ENCODE measurements at places on chromosomes 1 and 21.

GRCh38 chr1:147891088-147891487 lies 11.5 kb upstream of the GJA8 start:
- no peak for DNase-seq

DNA sequence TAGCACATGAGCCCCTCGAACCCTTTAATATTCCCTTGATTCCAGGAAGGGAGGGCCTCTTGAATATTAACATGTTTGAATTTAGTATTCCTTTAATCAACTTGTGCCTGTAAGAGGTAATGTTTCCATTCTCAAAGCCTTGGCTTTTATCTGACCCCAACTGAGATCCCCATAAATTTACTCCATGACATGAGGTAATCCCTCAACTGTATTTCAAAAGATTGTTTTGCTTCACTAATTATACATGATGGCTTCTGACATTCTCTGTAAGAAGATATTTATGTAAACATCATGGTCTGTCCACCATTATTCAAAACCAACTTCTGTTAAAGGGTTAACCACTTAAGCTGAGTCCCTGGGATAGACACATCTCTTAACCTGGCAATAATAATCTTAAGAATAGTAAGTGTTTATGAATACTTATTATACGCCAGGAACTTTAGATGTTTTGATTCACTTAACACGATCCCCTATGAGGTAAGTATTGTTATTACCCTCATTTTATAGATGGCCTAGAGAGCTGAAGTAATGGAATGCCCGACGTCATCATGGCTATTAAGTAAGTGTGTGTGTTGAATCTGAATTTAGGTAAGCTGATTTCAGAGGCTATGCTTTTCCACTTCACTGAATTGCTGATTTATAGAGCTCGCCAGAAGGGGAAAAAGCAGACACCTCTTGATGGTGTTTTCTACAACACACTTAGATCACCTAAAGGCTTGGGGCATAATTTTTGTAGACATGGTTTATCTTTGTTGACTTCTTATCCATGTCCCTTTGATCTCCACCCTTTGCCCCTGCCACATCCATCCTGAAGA lies 11.1 kb downstream of the KRTAP19-1 start:
- no peak for DNase-seq

DNA sequence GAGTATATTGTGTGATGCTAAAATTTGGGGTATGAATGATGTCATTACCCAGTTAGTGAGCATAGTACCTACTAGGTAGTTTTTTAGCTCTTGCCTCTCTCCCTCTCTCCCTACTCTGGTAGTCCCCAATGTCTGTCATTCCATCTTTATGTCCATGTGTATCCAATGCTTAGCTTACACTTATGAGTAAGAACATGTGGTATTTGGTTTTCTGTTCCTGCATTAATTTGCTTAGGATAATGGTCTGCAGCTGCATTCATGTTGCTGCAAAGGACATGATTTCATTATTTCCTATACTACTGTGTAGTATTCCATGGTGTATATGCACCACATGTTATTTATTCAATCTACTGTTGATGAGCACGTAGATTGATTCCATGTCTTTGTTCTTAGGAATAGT lies 54.4 kb upstream of the NEGR1 start:
- no peak for DNase-seq

GRCh38 chr1:71046891-71047634 lies 553 bp downstream of the PTGER3 start:
- no peak for DNase-seq

- no peak for DNase-seq
These were observed 53.6 kb upstream of the MUTYH start for GRCh38 chr1:45393718-45394302.

GRCh38 chr1:226698659-226699058 lies 40.4 kb downstream of the ITPKB start:
- no peak for DNase-seq

GRCh38 chr1:180026556-180026955 lies 71.9 kb downstream of the CEP350 start:
- no peak for DNase-seq

- DNase-seq, result no peak
These were observed 14.1 kb downstream of the PKN2 start for GRCh38 chr1:88698140-88698539.

GRCh38 chr1:248696261-248696660 lies 6.3 kb downstream of the OR14I1 start:
- no peak for DNase-seq

- no peak for DNase-seq
These were observed 176.7 kb downstream of the GALNT2 start for GRCh38 chr1:230243583-230244353.

DNA sequence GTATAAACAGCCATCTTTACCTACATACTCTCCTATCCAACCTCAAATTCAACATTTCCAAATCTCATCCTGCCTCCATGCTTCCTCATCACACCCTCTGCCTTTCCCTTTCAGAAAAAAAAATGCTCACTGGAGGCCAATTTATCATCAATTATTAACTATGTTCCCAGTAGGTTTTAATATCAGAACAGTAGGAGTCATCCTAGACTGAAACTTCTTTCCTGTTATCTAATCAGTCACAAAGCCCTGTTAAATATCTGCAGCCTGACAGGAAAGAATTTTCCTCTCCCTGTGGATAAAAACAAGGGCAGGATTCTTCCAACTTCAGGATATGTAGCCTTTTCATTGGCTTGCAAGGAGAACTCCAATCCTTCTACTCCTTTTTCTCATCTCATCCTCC lies 28.4 kb downstream of the EGLN1 start:
- DNase-seq, result no peak

- no peak for DNase-seq
These were observed 6.8 kb downstream of the CDC42BPA start for GRCh38 chr1:227311389-227312001.

DNA sequence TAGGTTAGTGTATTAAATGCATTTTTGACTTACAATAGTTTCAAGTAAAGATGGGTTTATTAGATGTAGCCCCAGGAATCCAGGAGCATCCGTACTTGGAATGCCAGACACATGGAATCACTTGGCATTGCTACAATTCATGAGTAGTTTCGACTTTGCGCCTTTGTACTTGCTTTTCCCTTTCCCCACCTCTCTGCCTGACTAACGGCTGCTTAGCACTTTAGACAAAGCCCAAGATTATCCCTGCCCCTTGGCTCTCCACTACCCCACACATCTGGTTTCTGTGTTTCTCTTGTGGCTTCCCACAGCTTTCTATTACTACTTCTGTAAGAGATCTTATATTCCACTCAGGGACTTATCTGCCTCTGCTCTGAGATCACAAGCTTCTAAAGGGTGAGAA lies 397.7 kb upstream of the POU3F1 start:
- peak; percentile 20 for DNase-seq

GRCh38 chr1:22611530-22611947 lies 24.9 kb upstream of the C1QA start:
- peak; percentile 4 for DNase-seq

GRCh38 chr1:40658751-40659648 lies 6.5 kb downstream of the RIMS3 start:
- no peak for DNase-seq

DNA sequence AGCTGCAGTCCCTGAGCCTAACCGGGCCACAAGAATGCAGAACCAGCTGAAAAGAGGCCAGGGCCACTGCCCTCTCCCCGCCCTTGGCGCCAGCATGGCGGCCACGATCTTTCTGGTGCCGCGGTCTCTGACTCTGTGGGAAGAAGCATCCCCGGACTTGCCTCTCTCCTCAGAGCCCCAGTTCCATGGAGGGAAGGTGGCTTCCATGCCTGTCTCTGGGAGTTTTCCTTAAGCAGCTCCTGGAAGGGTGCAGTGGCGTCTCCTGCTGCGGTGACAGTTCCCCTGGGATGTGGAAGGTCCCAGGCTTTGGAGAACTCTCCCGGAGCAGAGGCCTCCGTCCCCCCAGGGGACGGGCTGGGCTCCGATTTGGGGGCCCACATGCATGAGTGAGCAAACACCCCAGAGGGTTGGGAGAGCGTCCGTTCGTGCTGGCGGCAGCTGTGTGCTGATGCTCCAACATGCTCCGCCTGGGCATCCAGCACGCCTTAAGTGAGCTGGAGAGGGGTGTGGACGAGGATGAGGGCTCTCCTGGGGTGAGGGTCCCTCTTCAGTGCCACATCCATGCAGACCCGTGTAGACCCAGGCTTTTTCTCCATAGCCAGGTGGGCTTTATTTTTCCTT lies 109.8 kb upstream of the COL6A1 start:
- no peak for DNase-seq

DNA sequence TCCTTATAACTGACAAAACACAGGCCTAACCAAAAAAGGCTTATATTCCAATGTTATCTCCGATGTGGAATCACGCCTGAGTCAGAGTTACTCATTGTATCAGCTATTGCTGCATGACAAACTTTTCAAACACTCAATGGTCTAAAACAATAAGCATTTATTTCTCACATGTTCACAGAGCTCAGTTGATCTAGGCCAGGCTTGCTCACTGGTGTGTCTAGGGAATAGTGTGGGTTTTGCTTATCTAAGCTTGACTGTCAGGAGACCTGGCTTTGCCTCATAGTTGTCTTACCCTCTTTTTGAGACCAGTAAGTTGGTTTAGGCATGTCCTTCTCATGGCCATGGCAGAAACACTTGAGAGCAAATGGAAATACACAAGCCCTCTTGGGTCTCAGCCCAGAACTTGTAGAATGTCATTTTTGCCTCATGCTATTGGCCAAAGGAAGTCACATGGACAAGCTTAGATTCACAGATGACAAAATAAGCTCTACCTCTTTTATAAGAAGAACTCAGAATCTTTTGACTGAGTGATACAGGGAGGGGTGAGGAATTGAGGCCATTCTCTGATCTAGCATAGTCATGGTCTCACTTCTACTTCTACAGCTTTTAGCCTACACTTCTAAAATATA lies 130.8 kb downstream of the HMCN1 start:
- DNase-seq, result peak; percentile 71

DNA sequence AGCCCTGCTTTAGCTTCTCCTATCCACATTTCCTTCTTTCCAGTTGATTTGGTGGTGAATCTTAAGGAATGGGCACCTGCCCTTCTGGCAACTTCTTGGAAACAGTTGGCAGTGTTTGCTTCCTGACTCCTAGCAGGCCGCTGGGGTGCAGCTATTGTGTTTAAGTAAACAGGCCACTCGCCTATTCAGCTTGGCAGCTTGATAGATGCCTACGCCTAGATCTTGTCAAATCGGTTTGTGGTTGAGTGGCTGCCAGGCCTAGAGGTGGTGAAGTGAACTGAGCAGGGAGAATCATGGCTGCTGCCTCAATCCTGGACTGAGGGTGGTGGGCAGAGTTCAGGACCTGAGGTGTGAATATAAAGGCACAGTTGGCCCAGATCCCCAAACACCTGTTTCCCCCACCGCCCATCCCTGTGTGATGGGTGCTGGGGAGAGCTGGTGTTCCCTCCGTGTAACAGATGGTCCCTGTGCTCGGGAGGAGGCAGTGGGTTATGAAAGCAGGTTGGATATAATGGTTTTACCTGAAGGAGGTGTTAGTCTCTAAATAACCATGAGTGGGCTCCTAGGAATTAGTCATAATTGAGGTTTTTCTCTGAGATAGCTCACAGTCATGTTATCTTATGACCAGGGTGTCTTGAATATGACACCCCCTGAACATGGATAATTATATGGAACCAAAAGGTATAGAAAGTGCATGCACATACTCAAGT lies 940 bp upstream of the PLA2G2C start:
- no peak for DNase-seq

GRCh38 chr1:158054721-158055120 lies 61.3 kb downstream of the KIRREL1 start:
- DNase-seq, result no peak

GRCh38 chr1:3772027-3772714 lies 378 bp upstream of the SMIM1 start:
- no peak for DNase-seq

DNA sequence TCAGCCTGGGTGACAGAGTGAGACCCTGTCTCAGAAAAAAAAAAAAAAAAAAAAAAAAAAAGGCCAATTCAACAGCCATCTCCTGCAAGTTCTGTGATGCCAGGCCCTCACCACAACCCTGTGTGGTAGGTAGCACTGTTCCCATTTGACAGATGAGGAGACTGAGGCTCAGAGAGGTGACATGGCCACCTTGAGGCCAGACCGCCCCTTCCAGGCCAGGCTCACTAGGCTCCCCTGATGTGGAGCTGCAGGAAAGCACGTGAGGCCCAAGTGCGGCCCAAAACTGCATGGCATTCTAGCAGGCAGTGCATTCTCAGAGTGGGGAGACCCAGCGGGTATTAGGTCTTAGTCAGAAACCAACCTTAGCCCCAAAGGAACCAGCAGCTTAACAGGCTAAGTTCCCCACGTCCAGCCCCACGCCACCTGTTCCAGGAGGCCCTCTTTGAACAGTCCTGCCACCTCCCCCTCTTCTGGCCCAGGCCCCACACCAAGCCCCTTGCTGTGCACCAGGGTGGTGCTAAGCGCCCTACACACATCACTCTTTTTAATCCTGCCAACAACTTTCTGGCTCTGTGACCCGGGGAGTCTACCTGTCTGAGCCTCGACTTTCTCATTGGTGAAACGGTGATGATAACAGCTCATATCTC lies 11.7 kb upstream of the ECE1 start:
- no peak for DNase-seq

DNA sequence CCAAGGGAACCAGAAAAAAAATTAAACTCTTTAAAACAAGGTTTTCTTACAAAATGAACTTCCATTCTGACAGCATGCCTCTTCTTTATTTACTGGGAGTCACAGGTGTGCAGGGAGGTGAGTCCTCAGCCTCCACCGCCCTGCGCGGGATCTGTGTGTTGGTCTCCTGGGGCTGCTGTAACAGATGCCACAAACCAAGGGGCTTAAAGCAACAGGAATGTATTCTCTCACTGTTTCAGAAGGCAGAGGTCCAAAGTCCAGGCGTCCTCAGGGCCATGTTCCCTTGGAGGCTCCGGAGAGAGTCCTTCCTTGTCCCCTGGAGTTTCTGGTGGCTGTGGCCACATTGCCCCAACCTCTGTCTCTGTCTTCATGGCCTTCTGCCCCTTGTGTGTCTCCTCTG lies 123.6 kb upstream of the C1orf174 start:
- DNase-seq, result no peak

DNA sequence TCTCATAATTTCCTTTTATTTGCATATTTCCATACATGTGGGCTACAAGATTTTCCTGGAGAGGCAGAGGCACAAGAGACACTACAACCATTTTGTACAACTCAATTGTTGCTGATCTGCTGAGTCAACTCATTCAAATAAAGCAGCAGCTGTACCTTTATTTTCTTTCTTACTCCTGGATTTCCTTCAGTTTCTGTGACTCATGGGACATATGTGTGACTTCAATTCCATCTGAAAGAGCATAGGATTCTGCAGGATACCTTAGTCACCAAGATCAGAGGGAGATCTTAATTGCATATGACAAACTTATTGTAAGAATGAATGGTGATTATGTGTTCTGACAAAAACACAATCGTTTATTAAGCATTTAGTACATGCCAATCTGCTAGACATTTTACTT lies 2219.4 kb downstream of the NCAM2 start:
- DNase-seq, result no peak

DNA sequence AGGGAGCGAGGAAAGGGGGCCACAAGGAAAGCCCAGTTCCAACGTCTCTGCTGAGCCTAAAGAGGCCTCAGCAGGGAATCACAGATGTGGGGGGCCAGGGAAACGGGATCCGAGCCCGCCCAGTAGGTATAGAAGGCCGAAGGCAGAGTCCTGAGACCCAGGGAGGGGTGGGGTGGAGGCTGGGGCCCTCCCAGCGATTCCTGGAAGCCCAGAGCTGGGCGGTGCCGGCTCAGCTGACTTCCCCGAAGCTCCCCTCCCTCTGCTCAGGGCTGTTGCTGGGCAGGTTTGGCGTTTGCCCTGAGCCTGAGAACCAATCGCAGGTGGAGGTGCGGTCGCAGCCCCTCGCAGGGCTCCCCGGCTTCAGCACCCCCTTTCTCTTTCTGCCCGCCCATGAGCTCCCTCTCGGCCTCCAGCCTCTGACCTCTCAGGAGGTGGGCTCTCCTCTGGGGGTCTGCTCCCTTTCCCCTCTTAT lies 12.8 kb downstream of the ADAMTSL4 start:
- peak; percentile 86 for DNase-seq

Measured in AG09309 (cell line).